Activated T-cell treated with anti-CD3 and anti-CD28 coated beads, Interleukin-2, amount 50 U/mL, for 48 hours (primary cell): ENCODE measurements at places on chromosomes 5 and 9.

DNA sequence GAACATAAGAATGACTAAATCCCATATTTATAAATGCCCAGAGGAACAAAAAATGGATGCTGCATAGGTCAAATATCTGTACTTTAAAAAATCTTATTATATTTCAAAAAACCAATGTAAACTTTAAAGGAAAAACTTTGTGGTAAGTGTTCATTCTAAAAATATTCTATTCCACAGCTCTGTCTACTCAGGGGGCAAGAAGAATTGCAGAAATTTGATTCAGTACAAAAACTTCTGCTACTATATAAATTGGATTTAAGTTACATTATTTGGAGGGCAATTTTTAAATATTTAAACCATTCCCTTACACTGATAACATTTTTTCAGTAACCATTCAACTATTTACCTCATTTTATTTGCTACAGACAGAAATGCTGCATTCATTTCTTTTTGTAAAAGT, 32.1 kb downstream of the NFIB start:
- DNase-seq: no peak

GRCh38 chr5:122154910-122155309, 25.6 kb downstream of the ZNF474 start:
- no peak for DNase-seq

DNA sequence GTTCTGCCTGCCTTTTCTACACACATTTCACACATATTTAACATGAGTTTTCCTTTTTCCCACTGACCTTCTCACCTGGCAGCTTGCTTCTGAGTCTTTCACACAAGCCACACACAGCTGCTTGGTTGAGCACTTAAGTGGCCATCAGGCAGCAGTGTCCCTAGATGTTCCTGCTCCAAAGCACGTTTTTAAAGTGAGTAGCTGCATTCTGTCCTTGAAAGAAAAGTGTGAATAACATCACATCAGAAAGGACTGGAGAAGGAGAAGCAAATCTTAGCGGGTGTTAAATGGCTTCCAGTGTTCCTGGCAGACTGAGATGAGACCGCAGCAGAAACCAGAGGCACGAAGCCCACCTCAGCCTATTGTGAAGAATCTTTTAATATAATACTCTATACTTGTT, 209.2 kb upstream of the IRX4 start:
- no peak for DNase-seq

DNA sequence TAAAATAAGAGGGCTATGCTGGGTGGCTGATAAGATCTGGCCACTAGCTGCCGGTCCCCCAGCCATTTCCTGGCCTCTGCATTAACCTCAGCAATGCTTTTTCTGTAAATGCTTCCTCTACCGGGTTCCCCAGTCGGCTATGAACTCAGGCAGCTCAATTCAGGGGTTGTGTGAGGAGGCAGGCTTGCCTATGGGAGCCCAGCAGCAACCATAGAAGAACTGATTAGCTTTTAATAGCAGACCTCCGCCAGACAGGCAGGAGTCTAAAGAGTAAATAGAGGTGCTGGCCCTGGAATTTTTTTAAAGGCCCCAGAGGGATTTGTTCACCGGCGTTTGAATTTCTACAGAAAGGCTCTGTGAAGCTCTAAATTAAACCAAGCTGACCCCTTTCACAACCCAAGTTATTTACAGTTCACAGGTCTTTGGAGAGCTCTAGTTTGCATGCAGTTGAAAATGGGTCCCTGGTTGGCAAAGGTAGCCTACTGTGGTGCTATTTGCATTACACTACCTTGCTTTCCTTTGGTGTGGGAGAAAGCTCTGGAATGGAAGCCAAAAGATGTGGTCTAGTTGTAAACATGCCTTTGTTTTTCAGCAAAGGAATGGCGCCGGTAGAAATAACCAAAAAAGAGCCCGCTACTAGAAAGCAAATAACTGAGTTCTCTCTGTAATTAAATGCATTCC, 289.7 kb upstream of the SEMA6A start:
- no peak for DNase-seq

- DNase-seq: no peak
Measured at GRCh38 chr5:149409268-149409948, 30.3 kb upstream of the IL17B start.

DNA sequence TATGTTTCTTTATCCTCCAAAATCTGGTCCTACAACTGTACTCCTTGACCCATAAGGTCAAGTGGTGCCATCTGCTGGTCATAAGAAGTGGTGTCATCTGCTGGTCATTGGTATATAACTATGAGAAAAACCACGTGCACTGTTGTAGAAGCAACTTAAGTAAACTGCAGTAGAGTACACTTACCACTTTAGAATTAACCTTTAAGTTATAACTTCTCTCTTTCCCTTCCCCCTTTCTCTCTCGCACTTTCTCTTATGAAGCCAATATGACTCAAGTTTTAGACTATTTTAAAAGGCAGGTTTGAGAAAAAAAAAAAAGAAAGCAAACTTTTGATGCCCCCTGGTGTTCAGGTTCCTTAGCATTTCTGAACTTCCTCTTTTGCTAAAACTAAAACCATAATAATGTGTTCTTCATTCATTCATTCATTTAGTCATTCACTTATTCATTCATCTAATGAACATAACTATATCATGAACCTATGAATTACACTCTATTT, 12.8 kb upstream of the MTAP start:
- peak; percentile 45 for DNase-seq

GRCh38 chr9:121288673-121289025, 20.7 kb downstream of the GSN start:
- DNase-seq: no peak

GRCh38 chr9:99690573-99690972, 131.1 kb upstream of the NR4A3 start:
- no peak for DNase-seq

DNA sequence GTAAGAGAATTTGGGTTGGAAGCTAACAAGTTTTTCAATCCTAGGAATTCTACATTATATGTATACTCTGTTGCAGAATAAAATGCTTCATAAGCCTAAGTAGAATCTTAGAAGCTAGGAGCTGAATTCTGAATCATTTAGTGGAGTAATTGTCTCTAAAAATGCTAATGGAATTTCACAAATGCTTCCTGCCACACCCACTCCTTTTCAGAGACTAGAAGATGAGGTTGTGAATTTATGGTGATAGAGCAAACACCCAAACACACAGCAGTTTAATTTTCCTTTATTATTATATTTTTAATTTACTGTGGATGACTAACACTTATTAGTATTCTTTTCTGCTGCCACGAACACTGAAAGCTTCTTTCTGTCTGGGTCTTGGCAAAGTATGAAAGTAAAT, 208.0 kb upstream of the PDE4D start:
- no peak for DNase-seq

- no peak for DNase-seq
Measured at GRCh38 chr5:107329850-107330249, 340.9 kb downstream of the EFNA5 start.

DNA sequence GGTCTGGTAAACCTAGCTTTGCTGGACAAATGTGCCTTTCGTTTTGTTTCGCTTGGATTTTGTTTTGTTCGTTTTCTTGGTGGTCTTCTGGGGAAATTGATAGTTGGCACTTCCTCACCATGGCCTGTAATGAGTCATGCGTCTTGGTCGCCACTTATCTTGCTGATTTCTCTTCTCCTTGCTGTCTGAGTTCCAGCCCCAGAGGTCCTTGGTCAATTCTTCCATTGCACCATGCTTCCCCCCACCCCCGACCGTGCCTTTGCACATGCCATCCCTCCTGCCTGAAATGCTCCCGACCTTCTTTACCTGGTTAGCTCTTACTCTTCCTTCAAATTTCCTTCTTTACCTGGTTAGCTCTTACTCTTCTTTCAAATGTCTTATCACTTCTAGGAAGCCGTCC, 168.7 kb upstream of the MSX2 start:
- no peak for DNase-seq

DNA sequence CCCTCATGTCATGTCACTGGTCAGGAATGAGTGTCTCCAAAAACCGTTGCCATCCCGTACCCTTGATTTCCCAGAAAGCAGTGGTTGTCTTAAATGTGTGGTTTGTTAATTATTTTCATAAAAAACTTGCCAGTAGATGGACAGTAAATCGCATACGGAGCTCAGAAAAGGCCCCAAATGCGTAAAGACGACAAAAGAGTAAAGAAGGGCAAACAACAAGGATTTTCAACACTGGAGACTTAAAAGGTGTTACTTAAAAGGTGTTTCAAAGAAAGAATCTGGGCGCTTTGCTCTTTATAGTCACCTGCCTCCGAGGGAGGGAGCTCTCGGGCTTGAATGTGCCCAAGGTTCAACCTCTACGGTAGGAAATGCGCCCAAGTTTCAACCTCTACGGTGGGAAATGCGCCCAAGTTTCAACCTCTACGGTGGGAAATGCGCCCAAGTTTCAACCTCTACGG, 734 bp downstream of the KIF27 start:
- no peak for DNase-seq

DNA sequence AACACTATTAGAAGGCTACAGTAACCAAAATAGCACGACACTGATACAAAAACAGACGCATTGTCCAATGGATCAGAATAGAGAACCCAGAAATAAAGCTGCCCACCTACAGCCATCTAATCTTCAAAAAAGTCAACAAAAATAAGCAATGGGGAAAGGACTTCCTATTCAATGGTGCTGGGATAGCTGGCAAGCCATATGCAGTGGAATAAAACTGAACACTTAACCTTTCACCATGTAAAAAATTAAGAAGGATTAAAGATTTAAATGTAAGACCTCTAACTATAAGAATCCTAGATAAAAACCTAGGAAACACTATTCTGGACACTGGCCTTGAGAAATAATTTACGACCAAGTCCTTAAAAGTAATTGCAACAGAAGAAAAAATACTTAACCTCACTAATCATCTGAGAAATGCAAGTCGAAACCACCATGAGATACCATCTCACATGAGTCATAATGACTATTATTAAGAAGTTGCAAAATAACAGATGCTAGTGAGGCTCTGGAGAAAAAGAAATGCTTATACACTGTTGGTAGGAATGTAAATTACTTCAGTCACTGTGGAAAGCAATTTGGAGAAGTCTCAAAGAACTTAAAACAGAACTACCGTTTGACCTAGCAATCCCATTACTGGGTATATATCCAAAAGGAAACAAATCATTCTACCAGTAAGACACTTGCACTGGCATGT, 203.3 kb upstream of the CDH9 start:
- no peak for DNase-seq

GRCh38 chr9:30504502-30504905, 1879.9 kb upstream of the ACO1 start:
- DNase-seq: no peak

- DNase-seq: no peak
Measured at GRCh38 chr5:111973961-111974360, 217.0 kb upstream of the NREP start.

GRCh38 chr9:76962732-76963131, 56.7 kb upstream of the FOXB2 start:
- no peak for DNase-seq

GRCh38 chr9:111040494-111040893, 2.2 kb upstream of the LPAR1 start:
- DNase-seq: no peak

GRCh38 chr5:127565586-127566270, 48.3 kb downstream of the PRRC1 start:
- no peak for DNase-seq

DNA sequence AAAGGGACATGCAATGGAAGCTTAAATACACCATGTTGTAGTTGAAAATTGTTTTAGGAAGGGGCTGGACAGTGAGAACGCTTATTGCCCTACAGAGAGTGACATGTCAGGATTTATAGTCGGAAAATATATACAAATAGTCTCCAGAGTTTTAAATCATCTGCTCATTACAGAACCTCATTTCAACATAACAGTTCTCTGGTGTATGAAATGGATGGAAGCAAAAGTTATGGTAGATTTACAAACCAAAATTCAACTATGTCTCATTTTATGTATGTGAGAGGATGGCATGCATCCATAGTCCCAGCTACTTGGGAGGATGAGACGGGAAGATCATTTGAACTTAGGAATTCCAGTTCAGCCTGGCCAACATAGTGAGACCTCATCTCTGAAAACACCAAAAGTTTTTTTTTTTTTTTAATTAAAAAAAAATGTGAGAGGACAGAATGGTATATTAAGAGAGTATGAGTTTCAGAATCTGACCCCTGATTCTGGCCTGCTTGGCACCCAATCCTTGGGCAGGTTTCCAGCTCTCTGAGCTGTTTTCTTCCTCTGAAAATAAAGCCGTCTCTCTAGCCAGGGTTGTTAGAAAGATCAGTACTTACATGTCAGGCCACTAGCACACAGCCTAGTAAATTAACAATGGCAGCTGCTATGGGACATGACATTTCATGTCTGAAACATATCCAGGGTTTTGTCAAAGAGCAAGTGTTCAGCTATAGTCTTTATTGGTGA, 40.1 kb downstream of the IQGAP2 start:
- no peak for DNase-seq

DNA sequence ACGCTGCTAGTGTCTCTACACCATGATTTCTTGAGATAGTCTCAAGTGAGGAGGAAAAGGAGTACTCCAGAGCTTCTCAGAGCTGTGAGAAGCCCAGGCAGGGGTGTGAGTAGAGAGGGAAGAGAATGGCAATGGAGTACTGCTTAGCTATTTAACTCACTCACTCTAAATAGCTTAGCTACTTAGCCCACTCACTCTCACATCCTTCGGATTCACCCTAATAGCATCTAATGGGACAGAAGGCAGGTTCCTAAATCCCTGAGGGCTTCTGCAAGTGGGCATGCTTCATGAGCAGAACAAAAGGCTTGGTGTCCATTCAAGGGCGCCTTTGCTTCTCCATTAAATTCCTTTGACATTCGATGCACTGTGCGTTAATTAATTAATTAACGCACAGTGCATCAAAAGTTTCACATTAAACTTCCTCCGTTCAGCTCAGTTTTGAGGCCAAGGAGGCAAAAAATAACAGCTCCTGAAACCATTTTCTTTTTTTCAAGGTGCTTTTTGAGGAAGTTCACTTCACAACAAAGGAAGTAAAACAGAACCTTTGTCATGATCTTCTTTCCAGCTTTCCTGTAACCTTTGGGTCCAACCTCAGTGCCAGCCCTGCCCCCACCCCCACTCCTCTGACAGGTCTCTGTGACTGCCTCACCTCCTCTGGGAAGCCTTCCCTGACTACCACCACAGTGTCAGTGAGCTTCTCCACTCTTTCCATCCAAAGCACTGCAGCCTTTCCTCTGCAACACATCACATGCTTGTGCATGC, 294.0 kb downstream of the SEC61B start:
- no peak for DNase-seq

DNA sequence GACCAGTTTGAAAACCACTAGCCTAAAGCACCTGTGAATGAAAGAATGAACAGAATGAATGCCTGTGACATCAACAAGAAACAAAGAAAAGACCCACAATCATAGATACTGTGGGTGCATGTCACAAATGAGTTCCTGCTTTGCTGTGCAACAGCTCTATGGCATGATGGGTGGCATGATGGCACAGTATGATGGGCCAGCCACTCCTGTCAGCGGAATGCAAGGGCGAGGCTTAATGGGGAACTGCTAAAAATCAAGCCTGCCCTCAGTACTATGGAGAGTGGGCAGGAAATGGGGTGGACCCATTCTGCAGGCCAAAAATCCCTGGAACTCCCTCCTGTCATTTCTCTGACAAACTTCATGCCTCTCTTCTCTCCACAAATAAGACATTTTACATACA, 89.0 kb downstream of the DCP2 start:
- no peak for DNase-seq
